ENCODE measurements at places on chromosomes 2 and 18.

DNA sequence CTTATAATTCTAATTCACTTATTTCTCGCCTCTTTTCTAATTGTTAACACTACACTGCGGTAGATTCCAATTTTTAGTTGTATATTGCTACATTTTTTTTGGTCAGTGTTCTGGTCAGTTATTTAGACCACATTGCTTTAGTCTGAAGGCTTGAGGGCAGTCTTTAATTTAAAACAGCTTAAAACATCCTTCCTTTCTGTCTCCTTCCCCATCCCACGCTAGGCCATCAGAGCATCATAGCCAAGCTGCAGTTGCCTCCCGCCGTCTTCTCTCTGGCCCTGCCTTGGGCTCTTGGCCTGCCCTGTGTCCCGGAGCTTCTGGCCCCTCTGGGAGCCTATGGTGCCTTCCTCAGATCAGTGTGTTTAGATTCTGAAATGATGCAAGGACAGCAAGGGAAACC lies 52.6 kb upstream of the GLI2 start:
- no peak for DNase-seq

- DNase-seq = no peak
Observed at GRCh38 chr2:127618551-127619202, 27.3 kb upstream of the GPR17 start.

- no peak for DNase-seq
Observed at GRCh38 chr2:20052229-20052851, 912 bp upstream of the LAPTM4A start.

- no peak for DNase-seq
Observed at GRCh38 chr2:3146772-3147650, 230.6 kb downstream of the EIPR1 start.

- DNase-seq = no peak
Observed at GRCh38 chr2:168790226-168790902, 12.1 kb upstream of the NOSTRIN start.

DNA sequence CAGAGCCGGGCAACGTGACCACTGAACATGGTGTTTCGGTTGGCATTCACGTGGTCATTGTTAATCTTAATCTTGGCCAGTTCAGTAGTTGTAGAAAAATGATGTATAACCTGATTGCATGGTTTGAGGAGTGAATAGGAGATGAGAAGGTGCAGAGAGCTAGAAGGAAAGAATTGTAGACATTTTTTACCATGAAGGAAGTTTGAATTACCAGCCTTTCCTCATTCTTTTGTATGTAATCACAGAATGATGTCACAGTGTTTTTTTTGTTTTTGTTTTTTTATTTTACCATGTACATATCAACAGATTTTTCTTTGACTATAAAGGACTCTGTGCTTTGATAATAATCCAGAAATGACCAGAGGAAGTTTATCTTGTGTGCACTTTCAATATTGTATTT lies 126.3 kb downstream of the LTBP1 start:
- no peak for DNase-seq

- DNase-seq = no peak
Observed at GRCh38 chr2:65582364-65582763, 150.0 kb upstream of the SPRED2 start.

DNA sequence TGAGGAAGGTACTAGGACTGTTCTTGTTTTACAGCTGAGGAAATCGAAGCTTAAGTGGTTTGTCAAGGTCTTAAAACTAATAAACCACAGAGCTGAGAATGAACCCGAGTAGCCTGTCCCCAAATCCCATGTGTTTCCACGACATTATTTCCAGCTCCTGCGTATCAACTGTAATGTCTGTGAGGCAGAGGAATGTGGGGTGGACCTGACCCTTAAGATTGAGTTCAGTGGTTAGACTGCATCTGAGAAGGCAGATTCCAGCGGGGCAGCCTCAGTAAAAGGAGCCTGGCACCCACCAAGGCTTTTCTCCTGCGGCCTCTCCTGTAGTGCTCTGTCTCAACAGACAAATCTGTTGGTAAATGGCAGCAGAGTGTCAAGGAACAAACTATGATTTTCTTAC lies 81.9 kb upstream of the TMEM178A start:
- DNase-seq = no peak

DNA sequence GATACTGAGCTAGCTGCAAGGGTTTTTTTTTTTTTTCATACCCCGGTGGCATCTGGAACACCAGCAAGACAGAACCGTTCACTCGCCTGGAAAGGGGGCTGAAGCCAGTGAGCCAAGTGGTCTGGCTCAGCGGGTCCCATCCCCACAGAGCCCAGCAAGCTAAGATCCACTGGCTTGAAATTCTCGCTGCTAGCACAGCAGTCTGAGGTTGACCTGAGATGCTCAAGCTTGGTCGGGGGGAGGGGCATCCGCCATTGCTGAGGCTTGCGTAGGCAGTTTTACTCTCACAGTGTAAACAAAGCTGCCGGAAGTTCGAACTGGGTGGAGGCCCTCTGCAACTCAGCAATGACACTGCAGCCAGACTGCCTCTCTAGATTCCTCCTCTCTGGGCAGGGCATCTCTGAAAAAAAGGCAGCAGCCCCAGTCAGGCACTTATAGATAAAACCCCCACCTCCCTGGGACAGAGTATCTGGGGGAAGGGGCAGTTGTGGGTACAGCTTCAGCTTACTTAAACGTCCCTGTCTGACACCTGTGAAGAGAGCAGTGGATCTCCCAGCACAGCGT lies 5.1 kb upstream of the MIB1 start:
- no peak for DNase-seq

DNA sequence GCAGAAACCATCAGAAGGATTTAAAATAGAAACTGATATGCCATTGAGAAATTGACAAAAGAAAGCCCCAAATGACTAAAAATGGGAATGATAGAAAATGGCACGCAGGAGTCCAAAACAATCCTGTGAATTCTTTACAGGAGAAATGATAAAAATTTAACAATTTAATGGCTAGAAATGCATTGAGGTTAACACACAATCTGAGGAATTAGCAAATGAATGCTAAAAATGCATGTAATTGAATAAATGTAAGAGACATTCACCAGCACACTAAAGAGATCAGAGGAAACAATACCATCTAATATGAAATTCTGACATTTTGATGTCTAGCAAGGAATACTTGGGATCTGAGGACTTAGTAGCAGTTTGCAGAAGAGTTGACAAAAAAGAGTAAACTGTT lies 37.0 kb downstream of the MARCHF4 start:
- no peak for DNase-seq

DNA sequence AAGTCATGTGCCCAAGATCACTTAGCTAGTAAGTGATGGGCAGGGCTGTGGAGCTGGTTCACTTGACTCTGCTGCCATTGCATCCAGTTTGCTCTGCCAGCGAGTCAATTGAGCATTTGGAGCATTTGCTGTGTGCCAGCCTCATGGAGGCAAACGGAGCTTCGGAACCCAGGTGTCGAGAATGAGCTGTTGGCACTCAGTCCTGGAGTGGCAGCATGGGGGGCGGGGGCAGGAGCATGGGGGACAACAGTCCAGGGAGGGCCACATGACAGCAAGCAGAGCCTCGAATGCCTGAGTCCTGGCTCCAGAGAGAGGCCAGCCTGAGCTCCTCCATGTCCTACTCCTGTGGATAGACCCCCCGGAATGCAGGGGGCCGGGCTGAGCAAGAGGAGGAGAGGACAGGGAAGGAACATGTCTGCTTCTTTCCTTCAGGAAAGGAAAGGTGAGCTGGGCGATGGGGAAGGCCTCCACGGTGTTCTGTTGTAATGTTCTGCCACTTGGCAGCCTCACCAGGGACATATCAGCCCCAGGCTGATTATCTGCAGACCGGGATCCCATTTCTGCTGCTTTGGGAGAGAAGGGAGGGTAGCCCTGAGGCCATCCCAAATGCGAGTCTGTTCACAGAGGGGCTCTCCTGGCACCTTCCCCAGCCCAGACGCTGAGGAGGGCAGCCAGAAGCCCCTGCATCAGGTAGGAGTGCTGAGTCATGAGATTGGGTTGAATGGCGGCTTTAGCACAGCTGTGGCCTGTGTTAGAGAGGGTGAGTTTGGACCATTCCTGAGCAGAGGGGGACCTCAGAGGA lies 59.6 kb downstream of the HPCAL1 start:
- DNase-seq = no peak

DNA sequence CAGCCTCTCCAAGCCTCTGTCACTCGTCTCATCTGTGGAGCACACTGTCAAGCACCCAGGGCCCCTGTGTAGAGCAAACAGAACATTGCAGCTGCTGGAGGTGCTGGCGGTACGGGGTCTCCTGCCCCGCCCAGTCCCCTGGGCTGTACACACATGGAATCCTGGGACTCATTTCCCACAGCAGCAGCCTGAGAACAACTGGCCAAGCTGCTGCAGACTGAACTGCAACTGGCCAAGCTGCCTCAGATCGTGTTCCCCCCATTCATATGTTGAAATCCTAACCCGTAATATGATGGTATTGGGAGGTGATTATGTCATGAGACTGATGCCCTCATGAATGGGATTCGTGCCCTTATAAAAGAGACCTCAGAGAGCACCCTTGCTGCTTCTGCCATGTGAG lies 130.5 kb downstream of the NCK2 start:
- DNase-seq = no peak

- DNase-seq = no peak
Observed at GRCh38 chr18:38709122-38709521, 1143.5 kb upstream of the CELF4 start.

- no peak for DNase-seq
Observed at GRCh38 chr18:69978732-69979715, 31.4 kb upstream of the CD226 start.

DNA sequence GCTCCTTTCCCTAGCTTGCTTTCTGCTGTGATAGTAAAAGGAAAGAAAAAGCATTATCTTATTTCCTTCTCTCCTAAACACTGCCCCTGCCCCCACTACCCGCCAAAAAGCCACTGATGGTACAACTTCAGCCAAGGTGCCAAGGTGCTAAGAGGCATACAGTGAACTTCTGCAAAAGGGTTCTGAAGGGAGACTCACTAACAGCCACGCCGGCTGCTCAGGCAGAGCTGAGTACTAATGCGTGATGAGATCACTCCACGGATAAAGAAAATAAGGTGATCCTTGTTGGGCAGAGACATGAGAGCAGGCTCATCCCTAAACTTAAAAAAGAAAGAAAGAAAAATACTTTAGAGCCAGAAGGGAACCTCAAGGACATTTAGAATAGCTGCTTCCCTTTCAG lies 60.5 kb upstream of the PXDN start:
- no peak for DNase-seq

- no peak for DNase-seq
Observed at GRCh38 chr18:43772907-43773306, 495.6 kb upstream of the SYT4 start.

- peak; percentile 65 for DNase-seq
Observed at GRCh38 chr2:70995426-70995729, 705 bp upstream of the TEX261 start.

DNA sequence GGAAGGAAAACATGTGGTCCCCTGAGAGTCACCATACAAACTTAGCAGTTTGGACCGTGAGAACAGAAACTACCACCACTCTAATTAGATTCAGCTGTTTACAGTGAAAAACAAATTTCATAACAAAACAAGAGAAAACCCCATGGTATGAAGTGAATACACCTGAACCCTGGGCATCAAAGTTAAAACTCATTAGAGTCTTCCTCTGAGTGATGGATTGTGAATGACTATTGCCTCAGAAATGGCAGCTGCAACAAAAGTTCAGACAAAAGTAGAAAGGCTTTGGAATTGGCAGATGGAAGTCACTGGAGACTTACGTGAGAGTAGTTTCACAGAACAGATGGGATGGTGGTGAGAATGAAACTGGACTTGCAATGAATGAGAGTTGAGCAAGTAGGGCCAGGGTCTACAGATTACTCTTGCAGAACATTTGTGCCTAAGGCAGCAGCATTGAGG lies 98.0 kb downstream of the AAK1 start:
- no peak for DNase-seq

- no peak for DNase-seq
Observed at GRCh38 chr2:160362541-160362940, 131.1 kb downstream of the RBMS1 start.

GRCh38 chr2:182852090-182852489 lies 14.3 kb downstream of the FRZB start:
- DNase-seq = no peak

GRCh38 chr18:62170857-62171256 lies 16.0 kb downstream of the PIGN start:
- DNase-seq = no peak

DNA sequence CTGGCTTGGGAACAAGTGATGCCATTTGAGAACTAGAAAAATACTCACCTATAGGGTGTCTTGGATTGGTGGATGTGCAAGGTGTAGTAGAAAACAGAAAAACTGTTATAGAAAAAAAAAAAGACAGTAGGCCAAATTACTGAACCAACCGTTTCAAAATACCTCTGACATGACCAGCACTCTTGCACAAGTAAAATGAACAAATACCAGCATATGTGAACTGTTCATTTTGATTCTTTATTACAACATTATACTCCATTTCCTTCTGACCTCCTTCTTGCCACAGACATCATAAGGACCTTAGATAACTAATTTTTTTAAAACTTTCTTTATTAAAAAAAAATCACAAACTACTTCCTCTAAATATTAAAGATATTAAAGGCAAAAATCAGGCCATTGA lies 125.5 kb downstream of the ATAD2B start:
- no peak for DNase-seq

DNA sequence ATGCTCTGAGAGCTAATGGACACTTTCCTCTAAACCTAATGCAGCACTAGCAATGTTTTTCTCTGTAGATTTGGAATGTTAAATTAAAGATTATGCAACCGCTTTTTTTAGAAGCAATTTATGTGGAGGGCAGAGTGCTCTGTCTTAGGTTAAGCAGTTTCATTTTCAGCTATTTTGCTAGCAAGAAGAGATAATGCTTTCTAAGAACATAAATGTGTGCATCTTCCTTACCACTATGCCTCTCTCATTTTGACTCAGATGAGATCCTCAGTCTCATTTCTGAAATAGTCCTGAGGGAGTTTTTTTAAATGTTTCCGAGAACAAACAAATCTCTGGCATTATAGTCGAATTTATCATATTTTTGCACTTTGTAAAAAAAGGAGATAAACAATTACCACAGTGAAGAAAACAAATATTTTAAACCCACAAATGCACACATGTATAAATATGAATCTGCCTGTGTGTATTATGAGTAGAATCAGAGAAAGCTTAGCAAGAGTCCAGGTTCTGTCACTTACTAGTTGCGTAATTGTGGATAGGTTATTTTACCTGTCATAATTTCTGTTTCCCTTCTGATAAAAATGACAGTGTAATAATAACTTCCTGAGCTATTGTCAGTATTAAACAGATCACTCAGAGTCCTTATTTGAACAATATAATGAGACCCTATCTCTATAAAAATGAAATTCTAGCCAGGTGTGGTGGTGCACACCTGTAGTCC lies 207.7 kb upstream of the CRIM1 start:
- DNase-seq = no peak

DNA sequence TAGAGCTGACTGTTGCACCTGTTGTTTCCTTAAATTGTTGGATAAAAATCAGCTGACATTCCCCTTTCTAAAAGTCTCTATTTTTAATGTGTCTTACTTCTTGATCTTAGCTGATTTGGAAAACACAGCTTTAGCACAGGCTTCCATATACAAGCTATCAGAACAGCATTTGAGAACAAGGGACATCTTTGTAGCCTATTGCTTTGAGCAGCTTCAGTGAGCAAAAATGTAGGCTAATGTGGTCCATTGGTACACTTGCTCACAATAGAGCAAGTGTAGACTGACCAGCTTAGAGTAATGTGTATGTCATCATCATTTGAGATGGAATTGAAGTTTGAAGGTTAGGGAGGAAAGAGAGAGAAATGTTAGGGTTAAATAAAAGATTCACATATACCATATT lies 7.0 kb downstream of the INPP1 start:
- no peak for DNase-seq

Measured in 8988T (cell line).